Stimulated activated CD8-positive, alpha-beta memory T cell treated with anti-CD3 and anti-CD28 coated beads, Interleukin-4, amount 100 ng/mL, for 24 hours (primary cell): ENCODE measurements at places on chromosomes 1 and 21.

DNA sequence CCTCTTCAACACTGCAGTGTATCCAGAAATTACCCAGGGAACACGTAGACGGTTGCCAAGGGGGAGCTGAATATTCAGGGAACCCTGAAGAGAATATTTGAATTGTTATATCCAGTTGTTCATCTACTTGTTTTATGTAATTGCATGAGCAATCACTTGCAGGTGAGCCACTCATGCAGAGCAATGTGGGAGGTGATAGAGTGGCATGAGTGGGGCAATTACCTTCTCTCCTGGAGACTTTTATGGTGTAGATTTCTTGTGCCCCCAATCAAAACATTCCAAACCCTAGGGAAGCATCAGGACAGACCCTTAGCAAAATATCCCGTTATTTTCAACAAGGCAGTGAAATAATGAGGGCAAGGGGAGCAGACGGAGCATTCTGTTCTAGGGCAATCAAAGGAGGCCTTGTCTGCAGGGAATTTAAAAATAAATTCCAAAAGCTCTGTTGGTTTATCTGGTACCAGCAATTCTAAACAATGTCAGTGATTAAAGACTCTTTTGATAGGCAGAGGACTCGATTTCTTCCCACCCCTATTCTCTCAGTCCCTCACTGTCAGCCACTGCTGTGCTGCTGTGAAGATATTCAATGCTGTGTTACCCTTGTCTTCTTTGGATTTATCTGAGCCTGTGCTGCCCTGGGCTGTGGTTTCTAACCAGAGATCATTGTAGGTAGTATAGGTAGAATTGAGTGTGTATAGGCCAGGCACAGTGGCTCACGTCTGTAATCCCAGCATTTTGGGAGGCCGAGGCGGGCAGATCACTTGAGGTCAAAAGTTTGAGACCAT is 180.2 kb upstream of the MAP1LC3C start:
- DNase-seq = no peak

- DNase-seq = no peak
Observed at GRCh38 chr1:103274886-103275285, 166.6 kb upstream of the COL11A1 start.

DNA sequence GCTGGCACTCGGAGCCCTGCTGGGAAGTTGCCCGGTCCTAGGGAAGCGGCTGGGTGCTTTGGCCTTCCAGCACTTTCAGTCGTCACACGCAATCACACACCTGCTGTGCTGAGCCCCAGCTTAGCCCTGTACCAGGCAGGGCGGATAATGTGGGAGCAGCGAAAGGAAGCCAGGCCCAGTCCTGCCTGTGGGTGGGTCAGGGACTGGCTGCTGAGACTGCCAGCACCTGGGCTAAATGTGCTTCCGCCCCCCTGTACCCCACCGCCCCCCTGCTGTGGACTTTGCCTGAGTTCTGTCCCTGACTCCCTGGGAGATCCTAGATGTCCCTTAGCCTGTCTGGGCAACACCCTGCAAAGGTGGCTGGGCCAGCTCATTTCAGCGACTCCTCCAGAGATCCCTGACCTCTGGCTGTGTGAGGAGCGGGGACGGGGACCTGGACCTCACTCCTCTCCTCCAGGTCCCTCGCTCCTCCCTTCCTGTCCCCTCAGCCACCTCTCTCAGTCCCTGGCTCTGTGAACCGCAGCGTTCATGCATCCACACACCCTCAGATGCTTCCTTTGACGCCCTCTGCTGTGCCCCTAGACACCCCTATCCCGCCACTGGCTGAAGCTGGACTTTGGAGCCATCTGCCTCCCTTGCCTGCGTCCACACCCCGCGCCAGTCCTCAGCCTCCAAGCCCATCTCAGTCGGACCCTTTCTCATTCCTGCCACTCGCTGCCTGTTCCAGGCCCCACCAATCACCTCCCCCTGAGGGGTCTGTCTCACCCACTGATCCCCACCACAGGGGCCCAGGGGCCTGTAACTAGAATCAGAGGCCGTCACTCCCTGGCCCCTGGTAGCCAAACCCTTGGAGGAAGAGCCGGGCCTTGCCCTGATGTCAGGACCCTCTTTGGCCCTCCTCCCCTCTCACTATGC is 1.4 kb downstream of the MMEL1 start:
- no peak for DNase-seq

GRCh38 chr1:174990382-174990999 is 9.3 kb upstream of the CACYBP start:
- DNase-seq = no peak

DNA sequence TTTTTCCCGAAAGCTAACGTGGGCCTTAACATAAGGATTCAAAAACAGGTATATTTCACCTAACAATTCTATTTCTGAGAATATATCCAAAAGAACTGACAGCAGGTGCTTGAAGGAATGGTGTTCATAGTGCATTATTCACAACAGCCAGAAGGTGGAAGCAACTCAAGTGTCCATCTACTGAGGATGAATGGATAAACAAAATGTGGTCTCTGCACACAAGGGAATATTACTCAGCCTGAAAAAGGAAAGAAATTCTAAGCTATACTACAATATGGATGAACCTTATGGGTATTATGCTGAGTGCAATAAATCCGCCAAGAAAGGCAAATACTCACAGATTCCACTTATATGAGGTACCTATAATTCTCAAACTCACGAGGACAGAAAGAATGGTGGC is 6.1 kb upstream of the RIPPLY3 start:
- DNase-seq = no peak

DNA sequence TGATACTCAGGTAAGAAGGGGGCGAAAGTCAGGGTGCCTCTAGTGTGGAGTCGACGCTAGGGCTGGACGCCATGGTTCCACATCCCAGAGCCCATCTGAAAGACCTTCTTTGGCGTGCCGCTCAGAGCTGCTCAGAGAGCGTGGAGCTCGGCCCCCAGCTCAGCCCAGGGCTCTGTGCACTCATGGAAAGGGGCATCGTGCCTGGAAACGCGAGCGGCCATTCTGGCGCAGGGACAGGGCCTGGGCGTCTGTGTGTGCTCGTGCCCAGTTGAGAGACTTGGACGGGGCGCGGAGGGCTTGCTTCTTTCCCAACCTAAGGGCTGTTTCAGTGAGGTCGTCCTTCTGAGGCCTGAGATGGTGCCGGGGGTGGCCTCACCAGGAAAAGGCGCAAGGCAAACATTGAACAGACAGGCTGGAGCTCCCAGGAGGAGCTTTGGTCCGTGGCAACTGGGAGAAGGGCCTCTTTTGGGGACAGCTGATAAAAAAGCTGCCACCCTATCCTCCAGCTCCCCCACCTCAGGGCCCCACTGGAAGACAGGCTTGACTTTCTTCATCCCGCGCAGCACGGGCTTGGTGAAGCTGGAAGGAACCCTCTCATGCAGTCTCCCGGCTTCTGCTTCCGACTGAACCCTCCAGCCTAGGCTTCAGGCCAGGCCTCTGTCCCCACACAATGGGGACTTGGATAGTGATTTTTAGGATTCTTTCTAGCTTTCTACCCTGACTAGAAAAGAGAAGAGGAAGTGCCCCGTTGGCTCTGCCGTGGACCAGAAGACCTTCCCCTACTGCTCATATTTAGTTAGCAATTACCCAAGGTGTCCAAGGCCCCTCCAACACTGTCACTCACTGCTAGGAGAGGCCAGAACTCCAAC is 77.1 kb downstream of the CD58 start:
- no peak for DNase-seq

DNA sequence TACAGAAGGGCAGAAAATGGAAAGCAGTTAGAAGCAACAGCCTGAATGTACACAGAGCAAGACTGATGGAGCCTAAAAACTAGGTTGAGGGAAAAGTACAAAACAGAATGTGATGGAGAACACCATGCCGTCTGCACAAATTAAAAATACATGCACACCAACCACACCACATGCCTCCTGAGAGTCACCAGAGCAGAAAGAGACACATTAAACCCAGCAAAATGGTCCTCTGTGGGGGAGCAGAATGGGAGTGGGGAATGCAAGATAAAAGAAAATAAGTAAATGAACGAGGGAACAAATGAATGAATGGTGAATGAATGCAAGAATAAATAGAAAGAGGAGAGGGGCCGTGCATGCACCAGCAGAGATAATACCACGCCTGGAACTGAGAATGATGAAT is 24.1 kb downstream of the PADI2 start:
- DNase-seq = no peak

DNA sequence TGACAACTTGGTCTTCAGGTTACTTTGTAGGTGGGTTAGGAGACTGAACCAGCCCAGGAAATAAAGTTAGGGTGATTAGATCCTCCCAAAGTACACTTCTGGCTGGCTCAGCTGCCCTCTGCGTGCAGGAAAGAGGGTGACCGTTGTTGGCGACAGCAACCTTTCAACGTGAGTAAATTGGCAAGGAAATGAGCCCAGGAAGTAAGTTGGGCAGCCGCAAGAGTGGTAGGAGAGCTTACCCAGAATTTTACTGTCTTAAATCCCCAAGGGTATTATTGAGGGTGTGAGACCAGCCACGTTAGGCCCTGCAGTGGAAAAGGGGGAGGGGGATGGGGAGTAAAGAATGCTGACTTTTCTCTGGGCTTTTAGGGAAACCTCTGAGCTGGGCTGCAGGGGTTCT is 1.6 kb downstream of the TENT5C start:
- peak; percentile 18 for DNase-seq

DNA sequence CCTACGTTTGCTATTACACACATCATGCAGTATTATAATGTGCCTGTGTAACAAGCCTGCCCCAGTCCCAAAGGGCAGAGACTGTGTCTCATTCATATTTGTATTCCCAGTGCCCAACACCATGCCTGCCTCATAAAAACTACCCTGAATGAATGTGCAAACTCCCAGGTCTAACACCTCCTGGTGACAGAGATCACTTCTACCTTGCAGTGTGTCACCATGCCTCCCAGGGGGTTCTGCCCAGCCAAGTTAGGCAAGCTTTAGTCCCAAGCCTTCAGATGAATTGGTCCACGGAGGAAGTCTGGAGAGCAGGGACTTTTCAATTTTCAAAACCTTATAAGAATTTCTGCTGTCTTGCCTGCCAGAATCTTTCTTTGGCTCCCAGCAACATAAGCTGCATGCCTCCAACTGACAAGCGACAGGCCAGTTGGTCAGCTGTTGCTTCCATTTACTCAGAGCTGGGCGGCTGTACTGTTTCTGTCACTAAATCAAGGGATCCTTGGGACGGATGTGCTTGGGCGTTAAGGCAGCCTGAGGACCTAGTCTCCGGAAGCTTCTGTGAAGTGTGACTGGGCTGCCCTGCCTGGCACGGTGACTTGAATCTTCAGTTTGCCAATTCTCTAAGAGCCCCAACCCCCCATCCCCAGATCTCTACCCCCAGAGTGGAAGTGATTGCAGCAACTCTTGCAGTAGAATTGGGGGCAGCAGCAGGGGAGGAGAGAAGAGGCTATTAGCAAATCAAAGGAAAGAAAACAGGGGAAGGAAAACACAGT is 1.2 kb downstream of the RXRG start:
- no peak for DNase-seq

DNA sequence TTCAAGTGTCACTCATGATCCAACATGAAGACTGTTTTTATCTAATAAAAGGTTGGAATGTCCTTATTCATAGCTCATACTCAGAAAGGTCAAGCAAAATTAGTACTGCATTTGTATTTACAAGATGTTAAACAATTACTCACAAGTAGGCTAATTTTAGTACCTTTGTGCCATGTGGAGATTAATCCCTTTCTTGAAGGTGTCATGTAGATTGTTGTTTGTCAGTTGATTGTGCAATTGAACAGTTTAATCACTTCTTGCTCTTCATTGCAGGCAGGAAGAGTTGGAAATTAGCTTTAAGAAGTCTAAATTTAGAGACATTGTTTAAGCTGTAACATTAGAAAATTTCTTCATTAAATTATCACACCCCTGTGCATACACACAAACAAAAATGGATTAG is 847.1 kb downstream of the KCNT2 start:
- no peak for DNase-seq

GRCh38 chr1:174276087-174276486 is 116.8 kb downstream of the RABGAP1L start:
- no peak for DNase-seq

- DNase-seq = no peak
Observed at GRCh38 chr1:14783592-14783886, 185.1 kb downstream of the KAZN start.

DNA sequence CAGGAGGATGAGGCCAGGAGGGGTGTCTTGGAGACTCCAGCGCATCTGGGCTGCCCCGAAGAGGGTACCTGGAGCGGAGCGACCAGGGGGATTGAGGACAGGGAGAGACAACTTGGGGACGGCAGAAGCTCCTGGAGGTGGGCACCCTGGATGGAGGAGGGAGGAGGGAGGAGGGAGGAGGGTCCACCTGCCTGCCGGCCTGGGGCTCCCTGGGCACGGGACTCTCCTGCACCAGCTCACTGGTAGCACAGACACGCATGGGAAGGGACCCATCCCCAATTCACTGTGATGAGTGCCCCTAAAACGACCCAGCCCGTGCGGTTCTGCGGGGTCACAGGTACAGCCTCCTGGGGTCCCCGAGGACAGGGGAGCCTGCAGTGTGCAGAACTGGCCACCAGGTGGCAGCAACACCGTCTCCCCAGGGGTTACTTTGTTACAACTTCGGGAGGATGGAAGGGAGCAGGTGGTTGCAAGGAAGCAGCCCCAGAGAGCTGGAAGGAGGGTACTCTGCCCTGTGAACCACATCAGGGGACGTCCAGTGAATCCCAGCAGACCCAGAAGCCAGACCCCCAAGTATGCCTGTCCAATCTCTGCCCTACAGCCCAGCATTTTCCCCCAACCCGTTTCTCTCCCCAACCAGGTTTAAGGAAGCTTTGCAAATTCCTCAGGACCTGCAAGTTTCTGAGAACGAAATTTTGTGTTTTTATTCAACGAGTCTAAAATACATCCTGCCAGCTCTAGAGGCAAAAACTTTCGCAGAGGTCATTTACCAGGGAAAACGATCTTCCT is 482.4 kb downstream of the NPHP4 start:
- DNase-seq = peak; percentile 56

GRCh38 chr1:159828581-159829272 is 2.1 kb downstream of the SLAMF8 start:
- DNase-seq = no peak

- no peak for DNase-seq
Observed at GRCh38 chr21:26835027-26835713, 10.0 kb downstream of the ADAMTS1 start.

GRCh38 chr1:228008391-228009115 is 1.8 kb downstream of the WNT3A start:
- DNase-seq = no peak

- no peak for DNase-seq
Observed at GRCh38 chr1:94094469-94095111, 26.4 kb downstream of the ABCA4 start.

DNA sequence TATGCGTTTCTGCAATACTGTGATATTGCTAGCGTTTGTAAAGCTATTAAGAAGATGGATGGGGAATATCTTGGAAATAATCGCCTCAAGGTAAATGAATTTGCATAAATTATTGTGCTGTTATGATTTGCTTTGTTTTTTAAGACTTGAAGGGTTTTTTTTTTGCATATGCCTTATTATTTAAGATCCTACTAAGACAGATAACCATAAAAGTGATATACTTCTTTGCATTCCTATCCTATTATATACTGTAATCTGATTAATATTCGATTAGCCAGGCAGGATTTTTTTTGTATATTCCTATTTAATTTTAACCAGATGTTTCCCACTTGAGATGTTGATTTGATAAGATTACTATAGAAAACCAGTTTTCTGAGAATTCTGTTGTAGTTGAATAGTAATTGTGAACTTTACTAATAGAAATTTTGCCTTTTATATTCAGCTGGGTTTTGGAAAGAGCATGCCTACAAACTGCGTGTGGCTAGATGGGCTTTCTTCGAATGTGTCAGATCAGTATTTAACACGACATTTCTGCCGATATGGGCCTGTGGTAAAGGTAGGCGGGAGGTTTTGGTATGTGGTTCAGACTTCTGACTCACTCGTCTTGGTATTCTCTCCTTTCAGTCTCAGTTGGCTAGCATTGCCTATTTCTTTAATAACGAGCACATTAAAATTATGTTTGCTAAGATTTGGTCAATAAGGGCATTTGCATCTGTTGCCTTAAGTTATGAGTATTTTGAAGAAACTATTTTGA is 56.8 kb downstream of the ZBTB17 start:
- DNase-seq = peak; percentile 56
